GM19239 (cell line): ENCODE measurements at places on chromosomes 12 and 14.

- no peak for DNase-seq
Observed at GRCh38 chr12:2507814-2508213, 287.0 kb upstream of the FKBP4 start.

DNA sequence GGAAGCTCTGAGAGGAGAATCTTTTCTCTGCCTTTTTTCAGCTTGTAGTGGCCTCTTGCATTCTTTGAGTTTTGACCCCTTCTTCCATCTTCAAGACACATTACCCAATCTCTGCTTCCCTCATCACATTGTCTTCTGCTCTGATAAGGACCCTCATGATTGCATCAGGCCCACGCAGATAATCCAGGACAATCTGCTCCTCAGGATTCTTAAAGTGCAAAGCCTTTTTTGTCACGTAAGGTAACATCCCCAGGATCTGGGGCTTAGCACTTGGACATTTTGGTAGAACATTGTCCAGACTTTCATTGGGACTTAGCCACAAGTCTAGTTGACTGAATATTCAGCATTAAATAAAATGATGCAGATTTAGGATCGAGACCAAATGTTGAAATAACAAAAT lies 521.2 kb downstream of the RMST start:
- DNase-seq: no peak

DNA sequence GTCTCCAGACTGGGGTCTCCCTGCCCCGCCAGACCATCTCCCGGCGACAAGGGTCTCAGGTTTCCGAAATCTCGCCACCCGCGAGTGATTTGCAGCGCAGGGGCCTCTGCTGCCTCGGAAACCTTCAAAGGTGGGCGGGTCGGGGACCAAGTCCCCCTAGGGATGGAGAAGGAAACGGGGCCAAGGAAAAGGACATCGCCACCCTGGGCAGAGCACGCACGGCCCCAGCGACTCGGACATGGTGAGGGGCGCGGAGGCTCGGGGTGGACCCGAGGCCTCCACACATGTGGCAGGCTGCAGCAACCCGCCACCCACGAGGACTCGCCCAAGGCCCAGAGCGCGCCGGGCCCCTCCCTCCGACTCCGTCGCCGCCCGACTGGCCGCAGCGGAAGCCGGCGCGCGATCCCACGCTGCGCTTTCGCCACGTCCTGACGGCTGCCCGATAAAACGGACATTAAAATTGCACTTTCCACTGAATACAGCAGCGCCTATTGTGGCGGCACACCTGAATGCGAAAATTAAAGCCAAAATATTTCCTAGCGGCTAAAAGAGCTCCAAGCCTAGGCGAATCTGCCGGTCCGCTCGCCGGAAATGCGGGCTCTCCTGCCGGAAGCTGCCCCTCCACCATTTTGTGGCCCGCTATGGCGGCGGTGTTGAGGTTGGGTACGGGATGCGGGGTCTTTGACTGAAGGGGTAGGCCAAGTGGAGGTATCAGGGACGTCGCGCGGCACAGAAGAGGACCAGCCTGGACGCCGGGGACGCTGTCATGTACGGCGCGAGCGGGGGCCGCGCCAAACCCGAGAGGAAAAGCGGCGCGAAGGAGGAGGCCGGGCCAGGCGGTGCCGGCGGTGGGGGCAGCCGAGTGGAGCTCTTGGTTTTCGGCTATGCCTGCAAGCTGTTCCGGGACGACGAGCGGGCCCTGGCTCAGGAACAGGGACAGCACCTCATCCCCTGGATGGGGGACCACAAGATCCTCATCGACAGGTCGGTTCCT lies at the start of gene SFSWAP:
TSS of gene SFSWAP (plus strand) at position 627 of the 994 bp plus-strand sequence. CDS start at position 767, 140 bp downstream.
- DNase-seq: peak; percentile 82

DNA sequence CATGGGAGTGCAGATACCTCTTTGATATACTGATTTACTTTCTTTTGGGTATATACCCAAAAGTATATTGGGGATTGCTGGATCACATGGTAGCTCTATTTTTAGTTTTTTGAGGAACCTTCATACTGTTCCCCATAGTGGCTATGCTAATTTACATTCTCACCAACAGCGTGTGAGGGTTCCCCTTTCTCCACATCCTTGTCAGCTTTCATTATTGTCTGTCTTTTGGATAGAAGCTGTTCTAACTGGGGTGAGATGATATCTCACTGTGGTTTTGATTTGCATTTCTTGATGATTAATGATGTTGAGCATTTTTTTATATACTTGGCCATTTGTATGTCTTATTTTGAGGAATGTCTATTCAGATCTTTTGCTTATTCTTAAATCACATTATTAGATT lies 44.1 kb upstream of the JDP2 start:
- no peak for DNase-seq

DNA sequence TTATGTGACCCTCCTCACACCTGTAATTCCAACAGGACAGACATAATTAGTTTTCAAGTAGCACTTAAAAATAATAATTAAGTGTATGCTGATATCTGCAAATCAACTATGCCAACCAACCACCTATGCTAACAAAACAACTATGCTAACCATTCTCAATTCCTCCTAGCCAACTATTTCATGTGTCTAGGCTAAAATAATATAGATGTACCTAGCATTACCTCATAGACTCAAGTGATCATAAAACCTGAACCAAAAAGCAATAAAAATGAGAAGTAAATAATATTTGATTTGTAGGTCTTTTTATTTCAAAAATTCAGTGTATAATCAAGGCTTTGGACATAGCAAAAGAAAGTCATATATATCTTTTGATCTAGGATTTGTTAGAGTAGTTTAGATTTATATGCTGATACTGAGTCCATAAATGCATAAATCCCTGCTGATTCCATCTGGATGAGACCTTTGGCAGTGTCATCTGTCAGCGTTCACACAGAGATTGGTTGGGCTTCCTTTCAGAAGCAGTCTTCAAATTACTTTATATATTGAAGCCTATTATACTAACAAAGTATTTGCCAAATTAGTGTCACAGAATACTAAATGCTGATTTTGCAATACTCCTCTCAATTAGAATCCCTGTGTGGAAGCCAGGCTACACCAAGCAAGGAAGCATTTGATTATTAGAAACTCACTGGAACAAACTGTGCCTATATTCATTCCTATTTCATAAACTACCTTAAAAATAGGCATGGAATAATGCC lies 101.4 kb upstream of the PPM1H start:
- DNase-seq: no peak

DNA sequence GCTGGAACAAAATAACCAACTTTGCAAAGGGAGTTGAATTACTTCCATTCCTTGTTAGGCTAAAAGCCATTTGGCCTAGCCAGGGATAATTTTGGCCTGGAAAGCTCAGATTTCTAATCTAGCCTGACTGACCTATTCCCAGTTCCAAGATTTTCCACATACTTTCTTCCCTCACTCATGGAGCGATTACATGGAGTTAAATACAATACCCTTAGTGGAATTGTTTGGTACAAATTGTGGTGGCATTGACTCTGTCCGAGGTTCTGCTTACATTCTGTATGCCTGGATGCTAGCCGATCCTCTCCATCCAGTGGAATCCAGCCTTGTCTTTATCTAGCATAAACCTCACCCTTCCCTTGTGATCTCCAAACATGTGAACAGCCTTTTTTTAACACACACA lies 965.1 kb downstream of the DIO2 start:
- no peak for DNase-seq

- DNase-seq: no peak
Observed at GRCh38 chr12:109255377-109255776, 53.7 kb downstream of the FOXN4 start.

GRCh38 chr12:10027311-10027710 lies 3.2 kb upstream of the CLEC9A start:
- no peak for DNase-seq

DNA sequence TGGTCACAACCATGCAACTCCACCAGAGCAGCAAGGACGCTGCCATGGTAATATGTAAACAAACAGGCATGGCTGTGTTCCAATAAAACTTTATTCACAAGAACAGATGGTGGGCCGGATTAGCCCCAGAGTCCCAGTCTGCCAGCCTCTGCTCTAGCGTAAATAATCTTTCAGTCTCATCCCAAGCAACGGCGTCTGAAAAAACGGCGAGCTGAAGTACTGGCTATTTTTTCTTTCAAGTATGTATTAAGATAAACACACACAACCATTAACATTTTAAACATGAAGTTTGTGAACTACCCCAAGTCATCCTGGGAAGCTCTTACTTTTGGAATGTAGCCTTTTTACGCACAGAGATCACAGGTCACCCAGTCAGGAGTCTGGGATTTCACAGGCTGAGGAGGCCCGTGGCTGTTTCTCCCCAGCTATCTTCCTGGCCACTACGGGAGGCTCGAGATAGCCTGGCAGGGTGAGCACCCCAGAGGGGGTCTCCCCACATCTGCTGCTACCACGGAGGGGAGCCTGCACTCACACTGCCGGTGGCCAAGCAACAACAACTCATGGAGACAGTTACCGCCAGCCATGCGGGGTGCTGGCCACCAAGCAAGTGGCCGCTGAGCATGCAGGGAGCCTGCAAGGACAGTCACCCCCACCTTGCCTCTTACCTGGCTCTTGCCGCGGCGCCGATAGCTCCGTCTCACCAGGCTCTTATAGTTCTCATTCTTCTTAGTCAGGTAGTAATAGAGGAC lies 124.6 kb downstream of the RFLNA start:
- no peak for DNase-seq

GRCh38 chr12:3275171-3276041 lies 198.2 kb downstream of the TSPAN9 start:
- DNase-seq: peak; percentile 94

DNA sequence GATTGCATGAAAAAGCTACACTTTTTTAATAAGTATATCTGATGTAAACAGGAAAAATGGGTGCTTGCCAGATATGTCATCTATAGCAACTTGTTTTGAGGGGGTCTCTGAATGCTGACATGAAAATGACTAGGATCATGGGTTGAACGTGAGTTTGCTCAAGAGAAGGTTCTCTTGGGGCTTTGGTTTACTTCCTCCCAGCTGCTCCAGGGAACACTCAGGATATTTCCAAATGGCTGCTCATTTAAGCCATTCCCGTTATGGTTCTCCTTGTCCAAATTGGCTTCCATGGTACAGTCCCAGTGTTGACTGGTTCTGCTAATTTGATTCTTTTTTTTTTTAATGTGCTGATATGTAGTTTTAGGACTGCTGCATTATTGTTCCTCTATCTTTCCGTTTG lies 118.3 kb downstream of the ETV6 start:
- no peak for DNase-seq

- no peak for DNase-seq
Observed at GRCh38 chr14:92325835-92326234, 2.9 kb downstream of the SLC24A4 start.

GRCh38 chr14:94077111-94077821 lies 3.7 kb downstream of the DDX24 start:
- no peak for DNase-seq

DNA sequence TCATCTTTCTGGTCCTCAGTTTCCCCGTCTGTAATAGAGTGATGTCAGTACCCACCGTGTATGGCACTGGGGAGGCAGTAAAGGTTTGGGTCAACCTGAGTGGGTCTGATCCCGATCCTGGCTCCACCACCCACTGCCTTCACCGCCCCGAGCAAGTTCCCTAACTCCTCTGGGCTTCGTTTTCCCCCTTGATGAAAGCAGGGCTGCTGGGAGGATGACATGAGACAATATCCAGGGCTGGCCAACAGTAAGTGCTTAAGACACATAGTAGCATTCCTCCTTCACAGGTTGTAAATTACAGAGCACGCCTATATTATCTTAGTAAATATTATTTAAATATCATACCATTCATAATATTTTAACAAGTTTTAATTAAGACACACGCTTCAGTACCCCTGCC lies 595 bp downstream of the PLEK2 start:
- DNase-seq: no peak

- DNase-seq: no peak
Observed at GRCh38 chr14:99287269-99287942, 15.4 kb upstream of the BCL11B start.

- no peak for DNase-seq
Observed at GRCh38 chr12:65905405-65905804, 81.1 kb downstream of the HMGA2 start.

GRCh38 chr14:80770114-80770908 lies 171.2 kb downstream of the CEP128 start:
- DNase-seq: no peak

DNA sequence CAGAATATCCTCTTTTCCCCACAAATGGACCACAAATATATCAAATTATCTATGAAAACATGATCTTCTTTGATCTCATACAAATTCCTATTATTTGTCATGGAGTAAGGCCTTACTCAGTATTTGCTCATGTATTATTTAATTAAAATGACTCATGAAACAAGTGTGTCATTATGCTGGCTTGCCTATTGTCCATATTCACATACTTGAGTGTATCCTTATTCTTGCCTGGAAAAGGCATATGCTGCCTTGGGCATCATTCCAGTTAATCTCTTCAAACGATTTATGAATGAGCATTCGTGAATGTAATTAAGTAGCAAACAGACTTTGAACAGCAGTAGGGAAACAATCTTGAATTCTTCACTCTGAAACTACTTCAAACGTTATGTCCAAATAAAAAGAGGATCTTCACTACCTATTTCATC lies 22.6 kb upstream of the SNRPF start:
- no peak for DNase-seq

GRCh38 chr14:39581474-39581873 lies 149.2 kb upstream of the FBXO33 start:
- DNase-seq: no peak

GRCh38 chr12:19451196-19451595 lies 11.9 kb downstream of the AEBP2 start:
- DNase-seq: no peak

GRCh38 chr12:95723693-95724384 lies 66.7 kb downstream of the NTN4 start:
- DNase-seq: no peak

DNA sequence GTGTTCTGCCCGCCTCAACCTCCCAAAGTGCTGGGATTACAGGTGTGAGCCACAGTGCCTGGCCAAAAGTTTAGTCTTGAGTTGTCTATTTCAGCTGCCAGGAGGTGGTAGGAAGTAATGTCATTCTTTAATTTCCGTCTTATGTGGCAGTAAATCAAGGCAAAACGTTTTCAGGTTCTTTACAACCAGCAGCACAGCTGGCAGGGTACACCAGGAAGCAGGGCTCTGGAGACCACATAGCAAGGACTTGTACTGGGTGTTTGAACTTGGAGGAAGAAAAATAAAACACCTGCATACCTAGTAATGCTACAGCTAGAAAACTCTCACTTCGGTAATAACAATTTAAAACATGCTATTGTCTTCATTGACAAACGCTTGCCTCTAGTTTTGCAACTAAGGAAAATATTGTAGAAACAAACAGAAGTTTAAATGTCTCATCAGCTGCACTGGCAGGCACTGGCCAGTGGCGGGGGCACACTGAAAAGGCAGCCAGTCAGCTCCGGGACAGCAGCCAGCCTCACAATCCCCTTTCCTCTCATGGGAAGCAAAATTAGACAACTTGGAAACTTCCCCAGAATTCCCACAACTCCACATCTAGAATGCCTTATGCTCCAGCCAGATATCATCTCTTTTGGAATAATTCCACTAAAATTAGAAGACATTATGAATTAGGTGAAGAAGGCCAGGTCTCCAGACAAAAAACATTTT lies 72.2 kb downstream of the CLIP1 start:
- DNase-seq: no peak
